ENCODE measurements at places on chromosomes 7 and 10. TPM values are rescaled to one million over a fixed set of nuclear protein-coding genes. Genes with fewer than 3 reads are reported as not detected.

The TEX47 gene
- total RNA-seq: not detected

The RELN gene
- not detected for total RNA-seq

The PCGF5 gene
- 36.9 TPM for total RNA-seq

The TLX1 gene
- total RNA-seq: not detected

GRCh38 chr10:130424418-130424817 lies 288.2 kb downstream of the GLRX3 start:
- no peak for DNase-seq
- no peaks in the 10 kb centered on the region for H3K4me1 ChIP-seq
- H3K36me3 ChIP-seq: no peaks in the 10 kb centered on the region
- no peaks in the 10 kb centered on the region for H3K27me3 ChIP-seq

The UTF1 gene
- total RNA-seq: 0.28 TPM
